Stimulated activated CD4-positive, alpha-beta T cell treated with anti-CD3 and anti-CD28 coated beads, Interleukin-4, amount 100 ng/mL, for 1 hour (primary cell): ENCODE measurements at places on chromosomes 2 and 18.

DNA sequence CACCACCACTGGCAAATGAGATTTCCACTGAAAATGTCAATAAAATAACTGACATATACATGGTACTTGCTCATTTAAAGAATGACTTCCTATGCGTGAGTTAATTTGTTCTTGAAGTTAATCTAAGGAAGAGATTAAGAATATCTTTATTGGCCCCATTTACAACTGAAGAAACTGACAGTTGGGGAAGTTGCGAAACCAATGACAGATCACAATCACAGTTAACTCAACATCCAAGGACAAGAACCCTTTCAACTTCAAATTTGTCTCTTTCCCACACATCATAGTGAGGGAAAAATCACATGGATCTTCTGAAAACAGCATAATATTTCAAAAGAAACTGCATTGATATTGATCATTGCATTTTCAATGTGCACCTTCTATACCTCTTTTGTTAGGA, 565.4 kb downstream of the IRS1 start:
- DNase-seq, result no peak

DNA sequence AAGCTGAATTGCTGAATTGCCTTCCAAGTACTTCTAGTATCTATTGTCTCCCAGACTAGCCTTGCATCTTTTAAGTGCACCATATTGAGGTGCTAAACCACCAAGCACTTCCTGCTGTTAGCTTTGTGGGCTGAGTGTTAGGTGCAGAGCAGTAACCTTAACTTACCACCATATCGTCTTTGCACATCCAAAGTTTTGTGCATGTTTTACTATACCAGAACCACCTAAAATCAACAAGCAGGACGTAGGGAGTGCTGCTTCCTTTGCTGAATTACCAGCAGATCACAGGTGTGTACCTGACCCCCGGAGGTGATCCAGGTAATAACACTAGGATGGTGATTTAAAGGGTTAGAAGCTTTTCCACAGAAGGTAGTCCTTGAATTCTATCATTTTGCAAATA, 359.9 kb upstream of the HNRNPA3 start:
- no peak for DNase-seq

DNA sequence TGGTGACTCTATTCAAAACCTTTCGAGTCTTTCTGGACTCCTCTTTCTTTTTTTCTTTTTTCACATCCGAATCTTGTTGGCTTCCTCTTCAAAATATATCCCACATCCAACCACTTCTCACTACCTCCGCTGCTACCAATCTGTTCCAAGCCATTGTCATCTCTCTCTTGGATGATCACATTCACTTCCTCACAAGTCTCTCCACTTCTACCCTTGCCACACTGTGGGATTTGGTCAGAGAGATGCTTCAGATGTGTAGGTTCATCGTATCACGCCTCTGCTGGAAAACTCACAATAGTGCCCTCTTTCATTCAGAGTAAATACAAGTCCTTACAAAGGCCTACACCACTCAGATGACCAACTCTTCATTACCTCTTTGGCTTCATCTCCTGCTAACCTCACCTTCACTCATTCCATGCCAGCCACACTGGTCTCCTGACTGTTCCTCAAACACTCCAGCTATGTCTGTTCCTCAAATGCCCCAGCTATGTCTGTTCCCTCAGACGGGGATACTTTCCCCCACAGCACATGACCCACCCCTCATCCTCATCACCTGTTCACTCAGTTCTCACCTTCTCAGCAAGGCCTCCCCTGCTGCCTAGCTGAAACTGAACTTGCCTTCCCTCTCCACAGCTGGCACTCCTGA, 67.2 kb upstream of the PELI1 start:
- DNase-seq, result no peak

DNA sequence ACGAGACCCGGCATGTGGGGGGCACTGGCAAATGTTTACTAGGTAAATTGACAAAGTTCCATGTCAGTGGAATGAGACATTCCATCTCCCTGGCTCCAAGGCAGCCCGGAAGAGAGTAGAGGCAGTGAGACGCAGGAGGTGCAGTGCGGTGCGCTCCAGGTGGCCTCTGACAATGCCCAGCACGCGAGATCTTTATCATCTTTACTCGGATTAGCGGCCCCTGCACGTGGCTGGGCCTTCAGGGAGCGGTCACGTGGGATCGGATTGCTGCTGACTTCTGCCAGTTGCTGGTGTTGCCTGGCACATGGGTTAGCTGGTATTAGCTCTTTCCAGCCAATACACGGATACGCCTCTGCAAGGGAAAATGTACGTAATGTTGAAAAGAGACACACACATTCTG, 151.2 kb upstream of the ALKAL2 start:
- no peak for DNase-seq

DNA sequence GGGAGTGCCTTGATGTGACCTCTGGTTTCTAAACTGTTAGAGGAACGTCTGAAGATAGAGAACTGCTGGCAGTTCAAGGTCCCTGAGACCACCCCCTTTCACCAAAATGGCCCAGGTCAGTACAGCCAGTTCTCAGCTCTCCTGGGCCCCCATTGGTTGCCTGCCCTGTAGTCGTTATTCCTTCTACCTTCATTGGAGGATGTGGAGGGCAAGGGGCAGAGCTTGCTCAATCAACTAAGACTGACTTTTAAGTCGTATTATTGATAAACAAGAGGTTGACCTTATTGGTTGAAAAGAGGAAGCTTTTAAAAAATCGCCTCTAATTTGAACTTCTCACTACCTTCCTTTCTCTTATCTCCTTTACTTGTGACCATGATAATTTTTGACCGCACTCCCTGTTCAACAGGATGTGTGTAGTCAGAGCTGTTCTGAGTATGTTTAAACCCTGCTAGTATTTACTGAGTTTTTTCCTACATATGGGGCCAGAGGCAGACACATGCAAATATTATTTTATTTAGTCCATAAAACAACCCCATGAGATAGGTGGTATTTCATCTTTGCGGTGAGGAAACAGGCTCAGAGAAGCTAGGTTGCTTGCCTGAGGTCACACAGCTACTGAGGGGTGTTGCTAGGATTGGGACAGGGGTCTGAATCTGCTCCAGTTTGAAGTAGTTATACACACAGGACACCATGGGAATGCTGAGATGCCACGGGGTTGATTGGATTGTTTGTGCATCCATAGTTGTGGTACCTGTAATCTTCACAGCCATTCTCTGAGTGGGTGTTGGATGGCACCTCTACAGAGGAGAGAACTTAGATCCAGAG, 65.9 kb downstream of the TMEM247 start:
- no peak for DNase-seq
